ENCODE measurements at places on chromosomes 4 and X. TPM values are rescaled to one million over a fixed set of nuclear protein-coding genes. Genes with fewer than 3 reads are reported as not detected.

The HMX1 gene
- total RNA-seq, result not detected

- no peak for DNase-seq
Measured at GRCh38 chrX:46036508-46036907, 508.7 kb downstream of the ZNF674 start.

The EGF gene
- 0.04 TPM for total RNA-seq

The MEPE gene
- not detected for total RNA-seq

DNA sequence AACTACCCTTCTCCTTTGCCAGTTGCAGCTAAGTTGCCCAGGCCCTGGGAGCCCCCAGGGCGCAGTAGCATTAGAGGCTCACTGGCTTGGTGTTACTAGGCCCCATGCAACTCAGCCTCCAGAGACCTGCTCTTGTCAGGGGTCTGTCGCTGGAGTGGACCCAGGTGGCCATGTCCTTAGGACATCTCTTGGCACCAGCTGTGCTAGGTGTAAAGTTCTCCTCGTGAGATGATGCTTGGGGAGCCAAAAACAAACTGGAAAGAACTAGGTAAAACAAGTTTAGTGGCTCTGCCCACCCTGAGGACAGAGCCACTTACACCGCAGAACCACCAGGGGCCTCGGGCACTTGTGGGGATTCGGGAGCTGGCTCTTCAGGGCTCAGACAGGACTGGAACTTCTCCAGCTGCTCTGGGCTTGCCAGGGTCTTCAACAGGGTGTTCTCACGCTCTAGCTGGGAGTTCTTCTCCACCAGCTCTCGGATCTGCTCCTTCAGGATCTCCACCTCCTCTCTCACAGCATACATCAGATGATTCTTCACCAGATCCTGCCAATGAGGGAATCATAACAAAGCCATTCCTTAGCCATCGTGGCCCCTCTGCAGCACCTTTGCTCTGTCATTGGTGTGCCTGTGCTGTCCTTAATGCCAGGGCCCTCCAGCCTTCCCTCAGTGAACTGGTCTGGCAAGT lies 61.2 kb downstream of the TSC22D3 start:
- no peak for DNase-seq

- no peak for DNase-seq
Measured at GRCh38 chr4:125382995-125383394, 68.2 kb downstream of the FAT4 start.

The F8A3 gene
- total RNA-seq, result 0.56 TPM

The LNX1 gene
- 2.6 TPM for total RNA-seq

GRCh38 chr4:19577097-19577496 lies 674.6 kb upstream of the SLIT2 start:
- DNase-seq, result no peak

- DNase-seq, result no peak
Measured at GRCh38 chr4:10866666-10867065, 182.1 kb upstream of the CLNK start.

DNA sequence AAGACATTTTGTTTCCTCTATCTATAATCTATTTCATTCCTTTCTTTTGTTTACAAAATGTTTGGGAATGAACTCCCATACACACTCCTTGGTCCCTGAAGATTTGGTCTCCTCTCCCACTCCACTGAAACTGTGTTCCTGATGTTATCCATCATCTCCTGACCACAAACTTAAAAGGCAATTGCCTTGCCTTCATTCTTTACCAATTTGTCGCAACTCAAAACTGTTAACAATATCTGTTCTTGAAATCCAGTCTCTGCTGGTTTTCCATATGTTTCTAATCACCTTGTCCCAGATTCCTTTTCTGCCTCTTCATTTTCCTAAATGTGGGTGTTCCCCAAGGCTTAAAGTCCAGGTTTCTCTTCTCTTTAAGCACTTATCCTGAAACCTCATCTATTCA lies 262.2 kb upstream of the TTC29 start:
- no peak for DNase-seq

DNA sequence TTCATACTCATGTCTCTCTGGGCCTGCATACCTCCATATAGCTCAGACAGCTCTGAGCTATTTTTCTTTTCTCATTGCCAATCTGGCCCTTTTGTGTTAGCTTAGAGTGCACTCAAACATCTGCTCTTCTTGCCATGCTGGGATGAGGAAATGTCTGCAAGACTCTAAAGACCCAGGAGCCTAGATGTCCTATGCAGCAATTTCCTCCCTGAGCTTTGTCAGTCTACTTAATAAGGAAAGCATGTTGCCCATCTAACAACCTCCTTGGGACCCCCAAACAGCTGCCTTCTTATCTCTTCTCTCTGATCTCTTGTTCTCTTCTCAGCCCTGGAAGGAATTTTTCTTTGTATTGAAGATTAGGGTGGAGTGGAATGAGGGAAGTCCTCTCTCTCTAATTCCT lies 69.2 kb downstream of the UCHL1 start:
- no peak for DNase-seq

GRCh38 chrX:9573282-9574106 lies 108.6 kb downstream of the TBL1X start:
- DNase-seq, result no peak

The PCDH10 gene
- 14.8 TPM for total RNA-seq

The SPARCL1 gene
- 0.88 TPM for total RNA-seq

The ARHGAP6 gene
- total RNA-seq, result 0.86 TPM

- DNase-seq, result peak; percentile 29
Measured at GRCh38 chr4:82708982-82709381, 89.6 kb downstream of the SCD5 start.

Measured in pulmonary artery endothelial cell (primary cell).